ENCODE measurements at places on chromosomes 5 and 9.

DNA sequence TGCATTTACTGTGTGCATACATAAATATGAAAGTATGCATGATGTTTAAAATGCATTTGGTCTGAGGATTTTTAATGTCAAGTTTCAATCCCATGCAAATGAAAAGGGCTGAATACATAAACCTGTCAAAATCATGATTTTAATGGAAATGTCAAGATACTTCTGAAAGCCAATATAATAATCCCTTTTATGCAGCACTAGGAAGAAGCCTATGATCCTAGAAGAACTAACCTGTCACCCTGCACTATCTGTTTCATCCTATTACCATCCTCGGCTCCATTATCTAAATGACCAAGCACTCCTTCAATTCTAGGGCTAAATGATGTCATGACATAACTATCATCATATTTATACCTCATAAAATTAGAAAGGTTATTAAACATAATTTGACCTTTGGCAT lies 2229.4 kb upstream of the WWC1 start:
- no peaks in the 10 kb centered on the region for H3K4me1 ChIP-seq
- no peaks in the 10 kb centered on the region for H3K27me3 ChIP-seq

- no peak overlapping the region for H3K4me3 ChIP-seq
- no peaks in the 10 kb centered on the region for H3K36me3 ChIP-seq
- no peak overlapping the region for H3K27ac ChIP-seq
- no peaks in the 10 kb centered on the region for H3K27me3 ChIP-seq
Measured at GRCh38 chr9:86452201-86452828, 98.1 kb upstream of the TUT7 start.

GRCh38 chr9:120324461-120324860 lies 255.5 kb downstream of the CDK5RAP2 start:
- H3K27ac ChIP-seq = no peak overlapping the region
- no peak for DNase-seq
- H3K4me3 ChIP-seq = no peak overlapping the region

GRCh38 chr9:99127356-99128132 lies 22.6 kb downstream of the TGFBR1 start:
- no peaks in the 10 kb centered on the region for H3K4me1 ChIP-seq
- no peaks in the 10 kb centered on the region for H3K36me3 ChIP-seq
- no peak for DNase-seq
- no peak overlapping the region for H3K27ac ChIP-seq

DNA sequence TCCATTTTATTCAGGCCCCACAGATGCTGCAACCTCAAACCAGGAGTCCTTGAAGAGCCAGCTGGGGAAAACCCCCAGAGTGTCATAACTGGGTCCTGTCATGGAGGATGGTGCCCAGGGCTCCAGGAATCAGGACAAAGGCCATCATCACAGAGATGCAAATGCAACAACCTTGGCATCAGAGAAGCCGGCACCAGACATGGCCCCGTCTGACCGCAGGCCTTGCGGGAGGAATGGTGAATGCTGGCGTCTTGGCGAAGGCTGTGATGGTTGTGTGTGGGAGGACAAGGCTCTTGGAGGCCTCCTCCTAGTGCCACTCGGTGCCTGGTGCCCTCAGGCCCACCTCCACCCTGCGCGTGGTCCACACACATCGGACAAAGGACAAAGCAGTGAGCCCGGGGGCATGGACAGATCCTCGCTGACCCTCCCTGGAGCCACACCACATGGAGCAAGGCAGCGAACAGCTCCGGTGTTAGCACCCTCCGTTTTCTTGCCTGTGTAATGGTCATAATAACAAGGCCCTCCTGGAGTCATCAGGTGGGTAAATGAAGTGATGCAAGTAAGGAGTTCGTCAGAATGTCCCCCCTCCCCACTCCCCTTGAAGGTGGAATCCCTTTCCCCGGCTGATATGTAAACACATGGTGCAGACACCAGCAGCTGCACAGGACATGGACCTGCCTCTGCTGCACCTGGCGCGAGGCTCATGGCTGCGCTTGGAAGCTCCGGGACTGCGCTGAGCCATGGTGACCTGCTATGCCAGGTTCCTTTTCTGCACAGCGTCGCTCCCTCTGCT lies 380.7 kb downstream of the IRX2 start:
- DNase-seq = no peak
- H3K4me1 ChIP-seq = peaks cover 3% of the 10 kb centered on the region
- H3K36me3 ChIP-seq = no peaks in the 10 kb centered on the region
- no peak overlapping the region for H3K4me3 ChIP-seq

- H3K36me3 ChIP-seq = no peaks in the 10 kb centered on the region
- no peak for DNase-seq
- H3K4me3 ChIP-seq = no peak overlapping the region
- H3K27me3 ChIP-seq = no peaks in the 10 kb centered on the region
Measured at GRCh38 chr5:31270396-31270795, 76.9 kb downstream of the CDH6 start.

DNA sequence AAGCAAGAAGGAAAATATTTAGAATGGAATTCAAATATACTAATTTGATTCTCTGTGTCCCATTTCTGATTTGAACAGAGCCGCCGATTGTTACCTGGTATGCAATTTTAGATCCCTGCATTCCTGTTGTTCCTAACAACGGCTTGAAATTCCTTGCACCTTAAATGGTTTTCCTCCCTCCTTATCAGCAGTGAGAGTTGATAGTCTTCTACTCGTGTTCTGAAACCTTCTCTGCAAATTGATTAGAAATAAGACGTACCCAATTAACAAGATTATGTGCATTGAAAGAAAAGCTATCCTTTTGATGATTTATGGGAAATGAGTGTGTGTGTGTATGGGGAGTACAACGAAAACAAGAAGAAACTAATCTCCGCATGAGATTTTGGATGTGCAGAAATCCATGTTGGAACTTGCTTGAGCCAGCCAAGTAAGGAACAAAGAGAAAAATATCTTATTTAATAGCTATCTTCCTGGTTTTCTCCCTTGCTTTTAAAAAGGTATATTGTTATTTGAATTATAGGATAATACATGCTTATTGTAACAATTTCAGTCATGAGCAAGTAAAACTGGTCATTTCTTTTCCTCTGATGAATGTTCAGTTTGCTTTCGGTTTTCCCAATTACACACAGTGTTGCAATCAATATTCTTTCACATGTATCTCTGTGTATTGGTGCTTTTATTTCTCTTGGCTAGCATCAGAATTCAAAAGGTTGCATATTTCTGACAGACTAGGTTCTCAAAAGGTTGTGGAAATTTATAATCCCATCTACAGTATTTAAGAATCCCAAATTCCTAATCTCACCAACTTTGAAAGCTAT lies 211.1 kb upstream of the ACTBL2 start:
- no peak for DNase-seq
- no peaks in the 10 kb centered on the region for H3K27me3 ChIP-seq
- peak overlapping the region; percentile 50 for H3K27ac ChIP-seq
- no peaks in the 10 kb centered on the region for H3K36me3 ChIP-seq
- H3K4me3 ChIP-seq = no peak overlapping the region
- peaks cover 7% of the 10 kb centered on the region for H3K4me1 ChIP-seq

GRCh38 chr5:132751444-132751843 lies 4.2 kb downstream of the CCNI2 start:
- no peak for DNase-seq
- peaks cover 14% of the 10 kb centered on the region for H3K36me3 ChIP-seq
- no peak overlapping the region for H3K27ac ChIP-seq
- H3K27me3 ChIP-seq = peaks cover 19% of the 10 kb centered on the region
- peaks cover 13% of the 10 kb centered on the region for H3K4me1 ChIP-seq
- no peak overlapping the region for H3K4me3 ChIP-seq

GRCh38 chr5:10602031-10602806 lies 38.3 kb downstream of the ANKRD33B start:
- H3K4me3 ChIP-seq = no peak overlapping the region
- peaks cover 23% of the 10 kb centered on the region for H3K4me1 ChIP-seq
- peak overlapping the region; percentile 29 for H3K27ac ChIP-seq
- H3K27me3 ChIP-seq = no peaks in the 10 kb centered on the region
- DNase-seq = peak; percentile 42

- H3K27ac ChIP-seq = no peak overlapping the region
- no peaks in the 10 kb centered on the region for H3K36me3 ChIP-seq
- no peak overlapping the region for H3K4me3 ChIP-seq
- DNase-seq = no peak
- no peaks in the 10 kb centered on the region for H3K27me3 ChIP-seq
Measured at GRCh38 chr9:4879115-4879558, 86.4 kb downstream of the RCL1 start.

DNA sequence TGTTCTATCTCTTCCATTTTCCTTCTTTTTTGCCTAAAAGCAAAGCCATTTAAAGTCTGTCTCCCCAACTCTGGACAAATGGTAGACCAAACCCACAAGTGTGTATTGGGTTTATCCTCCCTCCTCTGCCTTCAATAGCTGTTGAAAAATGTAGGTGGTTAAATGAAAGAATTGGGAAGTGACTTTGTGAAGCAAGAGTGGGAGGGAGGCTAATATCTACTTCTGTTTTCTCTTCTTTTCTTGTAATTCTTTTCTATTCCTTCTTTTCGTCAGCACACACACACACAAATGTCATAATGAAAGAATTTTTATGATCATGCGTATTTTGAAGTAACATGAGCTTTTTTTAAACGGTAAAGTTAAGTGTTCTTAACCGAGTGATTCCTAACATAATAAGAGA lies 3.8 kb downstream of the CCDC152 start:
- H3K36me3 ChIP-seq = no peaks in the 10 kb centered on the region
- DNase-seq = no peak
- H3K4me1 ChIP-seq = peaks cover 3% of the 10 kb centered on the region
- no peaks in the 10 kb centered on the region for H3K27me3 ChIP-seq
- H3K4me3 ChIP-seq = no peak overlapping the region

DNA sequence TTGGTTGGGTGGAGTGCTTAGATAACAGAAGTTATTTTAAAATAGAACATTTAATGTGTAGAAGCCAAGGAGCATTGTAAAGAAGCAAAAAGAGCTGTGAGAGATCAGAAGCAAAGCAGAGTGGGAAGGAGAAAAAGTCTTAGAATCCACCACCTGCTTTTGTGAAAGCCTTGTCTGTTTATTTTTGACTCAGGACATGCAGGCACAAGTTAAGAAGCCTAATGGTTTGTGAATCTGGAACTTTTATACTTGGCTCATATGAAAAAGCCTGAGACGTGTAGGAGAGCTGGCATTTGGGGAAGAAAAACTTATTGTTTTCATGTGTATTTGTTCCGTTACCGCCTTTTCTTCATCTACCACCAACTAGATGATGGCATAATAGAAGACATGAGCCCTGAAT lies 38.5 kb upstream of the ITGA2 start:
- no peak overlapping the region for H3K4me3 ChIP-seq
- no peaks in the 10 kb centered on the region for H3K27me3 ChIP-seq
- DNase-seq = no peak
- H3K4me1 ChIP-seq = no peaks in the 10 kb centered on the region

- peaks cover 5% of the 10 kb centered on the region for H3K27me3 ChIP-seq
- H3K4me1 ChIP-seq = peaks cover 39% of the 10 kb centered on the region
- H3K4me3 ChIP-seq = no peak overlapping the region
- H3K36me3 ChIP-seq = no peaks in the 10 kb centered on the region
Measured at GRCh38 chr9:126057121-126057825, 269.4 kb upstream of the MVB12B start.

DNA sequence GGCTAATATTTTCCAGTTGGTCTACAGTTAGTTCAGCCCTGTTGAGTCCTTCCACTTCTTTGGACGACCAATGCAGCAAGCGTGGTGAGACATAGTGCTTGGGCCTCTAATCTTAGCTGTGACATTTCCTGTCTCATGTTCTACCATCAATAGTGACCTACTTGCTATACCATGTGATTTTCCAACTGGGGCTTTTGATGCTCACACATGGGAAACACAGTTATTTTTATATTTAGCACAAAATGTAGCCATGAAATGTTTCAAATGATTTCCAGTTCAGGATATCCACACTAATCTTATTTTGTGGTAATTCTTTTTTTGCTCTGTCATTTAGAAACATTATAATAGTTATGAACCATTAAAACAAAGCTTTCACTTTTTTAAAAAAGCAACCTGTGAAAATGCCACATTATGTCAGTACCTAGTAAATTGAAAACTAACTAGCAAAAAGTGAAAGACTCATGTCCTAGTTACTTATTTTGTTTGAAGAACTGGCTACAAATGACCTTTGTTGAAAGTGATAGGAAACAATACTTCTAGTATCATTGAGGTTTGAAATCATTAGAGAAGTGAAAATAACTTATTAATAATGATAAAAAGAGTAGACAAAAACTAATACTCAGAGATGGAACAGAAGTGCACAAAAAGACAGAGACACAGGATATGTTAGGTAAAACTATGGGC lies 18.3 kb downstream of the MARCHF3 start:
- no peaks in the 10 kb centered on the region for H3K27me3 ChIP-seq
- H3K4me3 ChIP-seq = no peak overlapping the region
- no peak overlapping the region for H3K27ac ChIP-seq
- H3K4me1 ChIP-seq = no peaks in the 10 kb centered on the region

DNA sequence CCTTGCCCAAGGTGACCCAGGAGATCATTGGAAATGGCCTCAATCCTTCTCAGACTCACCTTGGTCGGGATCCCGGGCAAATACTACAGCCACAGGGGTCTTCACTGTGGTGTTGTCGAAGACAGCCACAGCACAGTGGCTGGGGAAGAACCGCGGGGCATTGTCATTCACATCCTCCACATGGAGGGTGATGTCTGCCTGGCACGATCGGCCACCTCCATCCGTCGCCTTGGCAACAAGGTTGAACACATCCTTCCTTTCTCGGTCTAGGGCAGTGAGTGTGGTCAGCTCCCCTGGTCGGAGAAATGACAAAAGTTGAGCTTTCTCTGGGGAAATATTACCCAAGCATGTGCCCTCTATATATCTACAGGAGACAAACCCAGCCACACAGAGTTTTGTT lies 56.8 kb downstream of the FAT2 start:
- H3K4me1 ChIP-seq = no peaks in the 10 kb centered on the region
- DNase-seq = no peak
- H3K36me3 ChIP-seq = peaks cover 5% of the 10 kb centered on the region
- H3K27me3 ChIP-seq = no peaks in the 10 kb centered on the region

DNA sequence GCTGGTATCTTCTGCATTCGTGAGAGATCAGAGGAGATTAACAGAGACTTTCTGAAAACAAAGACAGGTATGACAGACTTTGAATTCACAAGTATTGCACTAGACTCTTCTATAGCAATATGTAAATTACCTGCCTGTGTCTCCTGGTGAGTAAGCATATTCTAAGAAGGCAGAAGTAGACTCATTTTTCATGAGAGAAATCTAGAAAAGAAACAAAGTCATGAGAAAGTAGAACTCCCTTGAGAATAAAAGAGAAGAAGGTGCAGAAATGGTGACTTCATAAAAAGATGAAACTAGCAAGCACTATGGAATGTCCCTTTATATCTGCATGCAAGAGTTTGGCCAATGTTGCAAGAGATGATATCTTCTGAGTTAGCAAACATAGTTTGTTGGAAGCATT lies 419.8 kb downstream of the DMRT2 start:
- no peak for DNase-seq
- H3K27me3 ChIP-seq = no peaks in the 10 kb centered on the region
- H3K4me3 ChIP-seq = no peak overlapping the region
- no peaks in the 10 kb centered on the region for H3K4me1 ChIP-seq
- H3K36me3 ChIP-seq = no peaks in the 10 kb centered on the region
- H3K27ac ChIP-seq = no peak overlapping the region

DNA sequence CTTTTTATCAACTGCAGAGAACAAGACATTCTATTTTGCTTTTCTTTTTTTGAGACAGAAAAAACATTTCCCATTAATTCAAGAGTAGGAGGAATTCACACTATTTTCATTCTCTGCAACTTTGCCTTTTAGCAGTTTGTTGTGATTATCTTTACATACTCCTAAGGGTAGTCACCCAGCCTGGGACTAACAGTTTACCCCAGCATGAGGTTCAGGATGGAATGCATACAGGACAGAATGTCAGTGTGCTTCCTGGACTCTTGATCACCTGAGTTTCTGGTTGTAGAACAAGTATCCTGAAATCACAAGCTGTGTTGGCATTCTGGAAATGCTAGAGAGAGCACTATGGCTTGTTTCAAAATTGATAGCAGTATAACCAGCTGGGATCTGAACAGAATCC lies 368.1 kb downstream of the KIF4B start:
- no peaks in the 10 kb centered on the region for H3K36me3 ChIP-seq
- H3K27me3 ChIP-seq = no peaks in the 10 kb centered on the region
- H3K4me3 ChIP-seq = no peak overlapping the region
- no peaks in the 10 kb centered on the region for H3K4me1 ChIP-seq
- no peak for DNase-seq
